ENCODE measurements at places on chromosomes 11 and 22. TPM values are rescaled to one million over a fixed set of nuclear protein-coding genes. Genes with fewer than 3 reads are reported as not detected.
A peak's percentile ranks its signal among the peaks of the same experiment; 100 is the strongest.

- DNase-seq: no peak
These were observed 34.2 kb downstream of the TBC1D22A start for GRCh38 chr22:46796566-46797195.

- DNase-seq: no peak
These were observed 31.4 kb downstream of the CREB3L1 start for GRCh38 chr11:46308631-46309419.

DNA sequence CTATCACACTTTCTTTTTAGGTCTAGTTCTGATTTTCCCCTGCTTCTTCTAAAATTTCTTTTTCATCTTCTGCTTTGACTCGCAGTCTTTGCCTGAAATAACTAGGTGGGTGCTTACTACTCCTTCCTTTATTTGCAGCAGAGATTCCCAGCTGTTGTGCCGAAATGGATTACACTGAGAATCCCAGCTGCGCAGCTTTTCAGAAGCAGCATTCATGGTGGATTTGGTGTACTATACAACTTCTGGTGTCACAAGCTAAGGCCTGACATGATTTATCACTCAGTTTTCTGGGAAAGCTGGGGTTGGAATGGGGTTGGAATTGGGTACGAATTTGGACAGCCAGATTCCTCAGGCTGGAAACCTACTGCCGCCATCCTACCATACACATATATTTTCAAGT is 6.0 kb upstream of the XKR3 start:
- no peak for DNase-seq

GRCh38 chr11:17887779-17888178 is 125.1 kb downstream of the SERGEF start:
- DNase-seq: no peak

GRCh38 chr11:7450836-7451235 is 34.5 kb upstream of the OLFML1 start:
- DNase-seq: no peak

DNA sequence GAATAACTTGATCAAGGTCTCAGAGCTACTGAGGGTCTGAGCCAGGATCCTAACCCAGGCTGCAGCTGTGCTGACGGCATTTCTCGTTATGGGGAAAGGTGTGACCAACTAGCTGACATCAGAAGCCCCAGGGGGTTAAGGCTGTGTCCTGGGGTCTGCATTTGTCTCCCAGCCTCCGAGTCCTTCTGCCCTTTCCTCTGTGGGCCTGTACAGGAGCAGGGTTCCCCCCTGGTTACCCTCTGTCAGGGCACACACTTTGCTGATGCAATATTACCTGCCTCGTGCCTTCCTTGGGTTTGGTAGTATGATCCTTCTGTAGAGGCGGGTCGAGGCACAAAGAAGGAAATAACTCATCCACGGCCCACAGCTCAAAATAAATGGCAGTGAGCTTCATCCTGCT is 183.0 kb downstream of the TBC1D22A start:
- no peak for DNase-seq

DNA sequence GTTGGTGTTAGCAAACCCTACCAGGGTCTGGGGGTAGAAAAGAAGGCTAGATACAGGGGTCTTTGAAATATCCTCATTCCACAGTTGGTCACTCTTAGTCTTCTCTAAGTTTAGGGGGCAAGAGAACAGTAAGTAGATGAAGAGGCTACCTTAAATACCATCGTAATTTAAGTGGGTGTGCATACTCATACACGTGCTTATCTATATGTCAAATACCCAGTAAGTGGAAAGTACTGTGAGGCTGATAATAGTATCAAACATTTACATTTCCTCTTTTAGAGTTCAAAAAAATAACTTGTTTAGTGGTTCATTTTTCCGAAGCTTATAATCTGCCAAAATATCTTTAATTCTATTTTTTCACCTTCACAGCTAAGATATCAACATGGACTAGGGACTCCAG is 90.7 kb downstream of the WNT11 start:
- no peak for DNase-seq

DNA sequence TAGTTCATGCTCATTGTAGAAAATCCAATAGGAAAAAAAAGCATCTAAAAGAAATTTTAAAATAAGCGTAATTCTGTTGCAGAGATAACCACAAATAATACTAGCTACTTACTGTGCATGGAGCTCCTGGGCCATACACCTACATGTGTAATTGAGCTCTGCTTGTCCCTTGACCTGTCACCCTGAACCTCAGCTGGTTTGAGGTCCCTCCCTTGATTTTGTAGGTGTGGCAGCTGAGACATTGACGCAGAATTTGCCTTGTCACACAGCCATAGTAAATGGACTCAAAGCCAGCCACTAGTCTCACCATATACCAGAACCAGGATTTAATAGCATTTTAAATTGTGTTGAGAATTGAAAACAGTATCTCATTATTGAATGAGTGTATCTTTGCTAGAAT is 135.3 kb downstream of the MORC2 start:
- DNase-seq: no peak

- peak; percentile 36 for DNase-seq
These were observed 26.9 kb downstream of the SNAP29 start for GRCh38 chr22:20885557-20886323.

GRCh38 chr22:32557444-32557843 is 82.8 kb downstream of the FBXO7 start:
- no peak for DNase-seq

DNA sequence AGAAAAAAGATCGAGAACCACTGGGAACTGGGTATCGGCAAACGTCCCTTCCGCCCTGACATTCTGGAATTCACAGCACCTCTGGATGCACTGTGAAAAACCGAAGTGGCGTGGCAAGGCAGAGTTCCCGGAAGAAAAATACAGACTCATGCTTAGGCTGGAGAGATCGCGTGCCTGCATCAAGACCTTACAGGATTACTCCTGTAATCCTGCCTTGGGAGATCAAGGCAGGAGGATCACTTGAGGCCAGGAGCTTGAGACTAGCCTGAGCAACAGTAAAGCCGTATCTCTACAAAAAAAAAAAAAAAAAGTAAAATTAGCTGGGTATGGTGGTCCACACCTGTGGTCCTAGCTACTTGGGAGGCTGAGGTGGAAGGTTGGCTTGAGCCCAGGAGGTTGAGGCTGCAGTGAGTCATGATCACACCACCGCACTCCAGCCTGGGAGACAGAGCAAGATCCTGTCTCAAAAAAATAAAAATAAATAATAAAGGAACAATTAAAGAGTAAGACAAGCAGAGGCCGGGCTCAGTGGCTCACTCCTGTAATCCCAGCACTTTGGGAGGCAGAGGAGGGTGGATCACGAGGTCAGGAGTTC is 19.9 kb upstream of the TEF start:
- no peak for DNase-seq

DNA sequence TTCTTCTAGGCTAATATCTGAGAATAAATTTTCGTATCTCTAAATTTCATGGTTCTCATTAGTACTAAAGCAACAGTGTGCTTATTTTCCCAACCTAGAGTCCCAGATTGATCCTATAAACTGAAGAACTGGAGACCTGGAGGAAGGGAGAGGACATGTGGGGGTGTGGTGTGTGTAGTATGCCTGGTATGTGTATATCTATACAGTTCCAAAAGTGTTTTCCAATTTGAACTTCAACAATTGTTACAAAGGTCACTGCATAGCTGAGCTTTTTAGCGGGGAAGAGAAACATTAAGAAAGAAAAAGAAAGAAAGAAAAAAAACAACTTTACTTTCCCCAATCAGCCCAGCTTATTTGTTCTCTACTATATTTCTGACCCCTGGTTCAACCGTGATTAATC is 152.1 kb downstream of the SOX6 start:
- no peak for DNase-seq

DNA sequence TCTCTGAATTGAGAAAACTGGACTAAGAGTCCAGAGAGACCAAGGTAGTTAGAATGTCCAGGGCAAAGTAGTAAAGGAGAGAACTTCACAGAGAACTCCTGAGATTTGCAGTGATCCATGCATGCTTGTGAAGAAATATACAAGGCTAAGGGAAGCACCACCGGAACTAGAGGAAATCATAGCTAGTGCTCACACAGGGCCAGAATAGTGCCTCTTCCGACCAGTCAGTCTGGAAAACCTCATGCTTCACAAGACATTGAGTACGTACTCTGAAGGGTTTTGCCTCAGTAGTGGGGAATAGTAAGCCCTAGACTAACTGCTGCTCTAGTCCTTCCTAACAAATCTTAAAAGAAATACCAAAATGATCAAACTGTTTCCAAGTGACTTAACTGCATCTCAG is 108.0 kb downstream of the LRRC32 start:
- DNase-seq: no peak

The OR56B1 gene
- not detected for polyA plus RNA-seq

The CLMP gene
- 39.4 TPM for polyA plus RNA-seq

The TOLLIP gene
- polyA plus RNA-seq: 36.0 TPM

The TLCD5 gene
- 11.0 TPM for polyA plus RNA-seq
